ENCODE measurements at places on chromosomes 4 and X.

GRCh38 chr4:88010966-88011365 is 3.5 kb downstream of the PKD2 start:
- DNase-seq: no peak

- no peak for DNase-seq
These were observed 126.0 kb upstream of the RBPJ start for GRCh38 chr4:26194764-26195163.

DNA sequence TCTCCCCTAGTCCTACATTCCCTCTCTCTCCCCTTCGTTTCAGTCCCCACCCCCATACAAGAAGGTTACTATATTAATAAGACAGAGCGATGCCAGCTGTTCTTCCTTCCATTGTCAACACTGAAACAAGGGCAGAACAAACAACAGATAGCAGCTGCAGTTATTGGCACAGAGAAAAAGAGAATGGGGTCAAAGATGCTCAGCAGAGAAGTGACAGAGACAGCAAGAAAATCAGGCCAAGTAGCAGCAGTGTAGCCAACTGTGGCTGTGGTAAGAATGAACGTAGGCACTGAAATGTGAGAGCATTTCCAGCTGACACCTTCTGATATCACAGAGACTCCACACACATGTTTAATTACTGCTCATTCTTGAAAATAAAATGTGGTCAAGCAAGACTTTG is 641.8 kb downstream of the FSTL5 start:
- no peak for DNase-seq

DNA sequence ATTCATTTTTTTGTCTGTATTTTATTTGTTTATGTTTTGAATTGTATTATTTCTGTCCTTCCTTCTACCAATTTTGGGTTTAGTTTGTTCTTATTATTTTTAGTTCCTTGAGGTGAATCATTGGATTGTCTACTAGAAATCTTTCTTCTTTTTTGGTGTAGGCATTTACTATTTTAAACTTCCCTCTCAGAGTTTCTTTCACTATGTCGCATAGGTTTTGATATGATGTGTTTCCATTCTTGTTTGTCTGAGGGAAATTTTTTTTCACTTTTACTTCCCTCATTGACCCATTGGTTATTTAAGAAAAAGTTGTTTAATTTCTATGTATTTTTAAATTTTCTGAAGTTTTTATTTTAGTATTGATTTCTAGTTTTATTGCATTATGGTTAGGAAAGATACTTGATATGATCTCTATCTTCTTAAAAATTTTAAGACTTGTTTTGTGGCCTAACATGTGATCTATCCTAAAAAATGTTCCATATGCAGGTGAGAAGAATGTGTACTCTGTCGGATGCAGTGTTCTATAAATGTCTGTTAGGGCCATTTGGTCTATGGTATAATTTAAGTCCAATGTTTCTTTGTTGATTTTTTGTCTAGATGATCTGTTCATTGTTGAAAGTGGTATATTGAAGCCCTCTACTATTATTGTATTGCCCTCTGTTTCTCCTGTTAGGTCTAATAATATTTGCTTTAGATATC is 68.8 kb downstream of the IL15 start:
- DNase-seq: no peak

DNA sequence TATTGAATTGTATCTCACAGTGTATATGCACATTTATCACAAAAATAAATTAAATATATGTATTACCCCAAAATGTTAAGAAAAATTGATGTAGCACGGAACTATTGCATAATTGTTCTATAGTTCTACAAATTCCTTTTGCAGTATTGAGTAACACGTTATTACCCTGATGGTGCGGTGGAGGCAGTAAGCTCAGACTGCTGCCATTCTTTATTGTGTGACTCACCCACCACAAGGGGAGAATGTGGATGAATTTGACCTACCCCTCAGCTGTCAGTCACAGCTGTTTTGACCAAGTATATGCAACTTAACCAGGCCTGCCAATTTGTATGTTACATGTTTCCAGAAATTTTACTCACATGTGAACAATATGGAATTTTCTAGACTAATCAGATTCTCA is 506.6 kb downstream of the SH3BGRL start:
- DNase-seq: no peak

DNA sequence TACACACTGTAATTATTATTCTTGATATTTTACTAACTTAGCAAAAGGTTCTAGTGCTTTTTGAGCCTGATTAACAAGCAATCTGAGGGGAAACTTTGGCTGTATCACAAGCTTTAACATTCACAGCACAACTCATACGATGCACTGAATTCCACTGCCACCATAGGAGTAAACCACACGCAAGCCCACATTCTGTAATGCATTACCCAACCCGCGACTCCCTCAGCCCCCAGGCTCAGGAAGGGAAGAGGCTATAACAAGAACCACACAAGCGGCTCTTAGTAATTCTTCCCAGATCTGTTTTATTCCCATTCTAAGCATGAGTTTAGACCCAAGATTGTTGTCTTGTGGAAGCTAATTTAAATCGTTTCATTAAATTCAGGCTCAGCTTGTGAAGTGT is 138.5 kb upstream of the TBL1X start:
- no peak for DNase-seq

DNA sequence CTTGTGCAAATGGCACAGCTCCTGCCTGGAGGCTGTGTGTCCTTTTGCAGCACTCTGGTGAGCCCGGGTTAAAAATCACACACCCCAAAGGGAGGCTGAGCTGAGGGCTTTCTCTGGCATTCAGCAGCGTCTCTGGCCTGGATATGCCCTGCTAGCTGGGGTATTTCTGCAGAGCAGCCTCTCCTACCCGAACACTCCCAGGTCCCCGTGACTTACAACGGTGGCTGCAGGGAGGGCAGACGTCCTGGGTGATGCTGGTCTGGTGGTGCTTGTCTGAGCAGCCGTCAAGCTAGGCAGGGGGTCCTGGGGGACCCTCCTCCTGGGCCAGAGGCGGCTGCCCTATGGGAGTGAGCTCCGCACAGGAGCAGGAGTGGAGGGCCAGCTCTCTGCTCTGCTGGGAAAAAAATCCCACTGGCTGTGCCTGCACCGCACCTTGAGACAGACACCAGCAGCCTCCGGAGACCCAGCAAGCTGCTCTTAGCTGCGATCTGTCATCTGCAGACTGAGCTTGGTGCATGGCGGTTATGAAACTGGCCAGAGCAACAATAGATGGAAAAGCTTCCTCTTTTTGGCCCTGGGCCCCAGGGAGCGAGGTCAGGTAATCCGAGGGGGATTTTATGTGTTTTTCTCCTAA is 41.3 kb upstream of the ASMTL start:
- DNase-seq: no peak

- peak; percentile 22 for DNase-seq
These were observed 76.7 kb upstream of the HS3ST1 start for GRCh38 chr4:11505221-11505971.

DNA sequence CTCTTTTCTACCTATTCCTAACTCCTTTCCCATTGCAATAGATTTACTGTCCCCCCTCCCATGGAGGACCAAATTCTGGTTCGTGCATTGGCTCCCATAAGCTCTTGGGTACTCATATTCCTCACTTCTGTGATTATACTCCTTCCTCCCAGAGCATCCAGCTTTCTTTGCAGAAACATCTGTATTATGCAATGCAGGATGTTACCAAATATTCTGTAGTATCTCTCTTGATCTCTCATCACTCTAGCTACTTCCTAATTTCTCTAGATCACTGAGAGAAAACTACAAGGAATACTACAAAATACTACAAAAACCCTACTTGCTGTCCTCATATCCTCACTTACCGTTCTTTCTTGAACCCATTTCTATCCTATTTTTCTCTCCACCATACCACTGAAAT is 395.9 kb upstream of the HS3ST1 start:
- DNase-seq: no peak

GRCh38 chr4:38738940-38739803 is 43.6 kb downstream of the TLR10 start:
- no peak for DNase-seq

- DNase-seq: no peak
These were observed 5.5 kb downstream of the SAT1 start for GRCh38 chrX:23788521-23788920.

DNA sequence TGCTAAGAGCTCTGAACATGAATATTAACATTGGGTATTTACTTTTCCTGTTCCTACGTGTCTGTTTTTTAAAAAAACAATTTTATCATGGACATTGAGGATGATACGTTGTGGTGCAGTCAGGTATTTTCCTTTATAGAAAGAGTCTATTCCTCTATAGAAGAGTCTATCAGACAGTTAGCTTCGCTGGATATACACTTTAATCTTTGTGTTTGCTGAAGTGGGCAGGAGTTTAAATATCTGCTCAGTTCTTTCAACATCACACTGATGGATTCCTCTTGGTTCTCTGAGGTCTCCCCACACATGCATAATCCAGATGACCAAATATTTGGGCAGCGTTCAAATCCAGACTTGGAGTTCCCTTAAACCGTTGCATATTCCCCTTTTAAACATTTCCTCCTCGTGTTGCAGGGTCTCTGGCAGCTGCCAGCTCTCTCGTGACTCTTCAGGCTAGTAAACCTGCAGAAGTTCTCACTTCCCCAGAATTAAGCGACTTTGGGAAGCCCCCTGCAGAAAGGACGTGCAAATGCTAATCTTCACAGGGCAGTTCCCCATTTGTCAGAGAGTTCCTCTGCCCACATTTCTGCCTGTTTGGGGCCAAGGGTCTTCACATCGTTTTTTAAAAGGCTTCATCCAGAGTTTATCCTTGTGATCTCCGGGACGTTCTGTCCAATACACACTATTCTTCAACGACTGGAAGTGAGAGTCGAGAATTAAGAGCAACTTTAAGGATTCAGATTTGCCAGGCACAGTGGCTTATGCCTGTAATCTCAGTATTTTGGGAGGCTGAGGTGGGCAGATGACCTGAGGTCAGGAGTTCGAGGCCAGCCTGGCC is 20.5 kb upstream of the DHRSX start:
- no peak for DNase-seq

DNA sequence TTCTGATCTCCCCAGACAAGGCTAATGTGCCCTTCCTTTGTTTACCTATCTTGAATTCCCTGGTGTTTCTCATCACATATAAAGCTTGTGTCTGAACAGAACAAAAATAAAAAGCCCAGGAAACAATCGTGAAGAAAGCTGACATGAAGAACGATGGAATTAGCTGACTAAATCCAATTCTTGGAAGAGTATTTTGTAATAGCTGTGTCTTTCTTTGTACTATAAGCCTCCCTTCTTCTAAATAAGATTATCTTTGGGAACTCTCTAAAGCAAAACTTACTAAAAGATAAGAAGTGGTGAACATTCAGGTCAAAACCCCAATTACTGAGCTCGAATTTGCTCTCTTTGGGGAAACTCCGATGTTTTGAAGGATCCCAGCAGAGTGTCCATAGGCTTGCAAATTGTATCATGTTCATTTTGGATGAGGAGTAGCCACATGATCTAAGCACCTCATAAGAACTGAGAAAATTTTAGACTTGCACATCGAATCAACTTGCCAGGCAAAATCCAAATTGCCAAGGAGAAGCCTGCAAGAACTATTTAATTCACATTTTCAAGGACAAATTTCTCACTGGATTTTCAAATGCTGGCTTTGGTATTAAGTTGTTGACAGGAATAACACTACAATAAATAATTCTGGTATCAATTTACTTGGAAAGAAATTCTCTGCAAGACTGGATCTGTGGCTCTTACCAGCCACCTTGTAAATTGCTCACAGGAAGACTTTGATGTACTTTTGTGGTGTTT is 106.2 kb downstream of the LNX1 start:
- DNase-seq: no peak

DNA sequence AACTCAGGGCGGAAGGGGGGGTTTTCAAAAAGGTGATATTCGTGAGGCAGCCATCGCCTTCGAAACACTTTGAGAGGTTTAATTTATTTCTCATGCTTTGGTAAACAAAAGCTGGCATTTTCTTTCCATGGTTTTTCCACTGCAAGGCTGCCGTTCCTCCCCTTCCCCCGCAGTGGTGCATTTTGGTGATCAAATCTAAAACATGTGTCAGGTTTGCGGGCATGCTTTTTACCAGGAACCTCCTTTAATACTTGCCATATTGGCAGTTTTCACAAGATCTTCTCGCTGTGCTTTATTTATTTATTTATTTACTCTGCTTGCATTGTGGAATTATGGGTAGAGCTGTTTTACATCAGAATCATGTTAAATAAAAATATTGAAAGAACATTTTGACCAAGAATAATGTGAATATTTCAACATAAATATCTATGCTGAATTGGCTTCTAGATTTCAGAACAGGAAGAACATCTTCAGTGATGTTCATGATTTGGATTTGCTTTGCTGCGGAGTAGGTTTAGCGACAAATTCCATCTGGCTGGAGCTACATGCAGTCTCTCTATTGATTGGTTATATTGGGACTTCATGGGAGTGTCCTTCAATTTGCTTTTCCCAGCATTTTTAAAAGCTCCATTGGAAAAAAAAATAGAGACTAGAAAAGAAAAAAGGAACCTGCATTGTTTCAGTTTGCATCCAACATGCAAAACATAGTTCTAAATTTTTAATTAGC is 54.4 kb downstream of the STOX2 start:
- DNase-seq: no peak

- DNase-seq: no peak
These were observed 975.2 kb downstream of the STIM2 start for GRCh38 chr4:27835851-27836250.

GRCh38 chrX:41055740-41056139 is 29.5 kb upstream of the USP9X start:
- no peak for DNase-seq

DNA sequence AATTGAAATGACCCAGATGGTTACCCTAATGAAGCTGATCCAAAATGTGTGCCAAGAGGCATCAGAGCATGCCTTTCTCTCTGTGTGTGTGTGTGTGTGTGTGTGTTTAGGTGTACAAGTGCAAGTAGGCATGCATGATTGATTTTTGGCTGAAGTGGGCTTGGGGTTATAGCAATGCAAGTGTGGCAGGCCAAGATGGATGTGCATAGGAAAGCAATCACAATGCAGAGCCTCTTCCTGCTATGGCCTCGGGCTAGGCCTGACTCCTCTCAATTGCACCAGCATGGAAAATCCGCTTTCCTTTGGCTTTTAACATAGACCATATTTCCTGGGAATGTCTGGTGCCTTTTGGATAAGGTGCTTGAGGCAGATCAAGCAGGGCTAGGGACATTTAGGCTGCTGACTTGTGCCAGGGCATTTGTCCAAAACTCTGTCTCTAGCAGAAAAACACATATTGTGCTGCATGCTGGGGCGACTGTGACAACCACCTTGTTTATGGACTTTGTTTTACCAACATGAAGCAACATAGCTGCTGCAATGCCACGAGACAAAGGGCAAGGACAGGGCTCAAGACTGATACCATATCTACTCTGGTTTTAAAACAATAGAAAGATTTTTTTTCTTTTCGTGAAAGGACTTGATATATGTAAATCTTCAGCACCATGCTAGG is 395.7 kb downstream of the RAPGEF2 start:
- no peak for DNase-seq

DNA sequence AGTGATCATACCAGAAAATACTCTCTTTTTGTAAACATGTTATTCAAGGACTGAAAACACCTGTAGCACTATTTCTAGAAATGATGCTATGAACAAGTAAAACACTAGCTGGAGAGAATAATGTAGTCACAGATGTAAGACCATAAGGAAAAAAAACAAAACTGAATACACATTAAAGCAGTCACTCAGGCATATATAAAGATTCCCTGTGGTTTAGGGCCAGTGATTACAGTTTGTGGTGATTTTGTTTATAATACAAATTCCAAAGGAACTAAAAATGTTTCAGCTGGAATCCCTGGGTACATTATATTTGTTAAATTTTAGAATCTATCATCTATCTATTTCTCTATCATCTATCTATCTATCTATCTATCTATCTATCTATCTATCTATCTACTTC is 777.8 kb upstream of the FRG1 start:
- DNase-seq: no peak
